ENCODE measurements at places on chromosomes 5 and 9.

DNA sequence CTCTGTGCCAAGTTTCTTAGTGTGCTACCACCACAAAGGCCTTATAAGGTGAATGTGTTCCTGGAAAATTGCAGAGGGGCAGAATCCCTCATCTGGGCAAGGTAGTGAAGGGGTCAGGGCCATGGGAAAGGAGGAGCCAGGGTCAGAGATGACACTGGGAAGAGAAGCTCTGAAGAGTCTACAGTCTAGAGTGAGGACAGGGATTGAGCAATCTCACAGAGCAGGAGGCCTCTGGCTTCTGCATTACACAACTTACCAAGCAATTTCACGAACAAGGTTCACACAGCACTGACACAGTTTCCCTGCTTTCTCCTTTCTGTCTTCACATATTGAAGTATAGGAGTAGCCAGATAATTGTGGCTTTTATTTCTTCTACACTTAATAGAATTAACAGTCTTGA lies 24.5 kb upstream of the IDNK start:
- peak; percentile 74 for DNase-seq

DNA sequence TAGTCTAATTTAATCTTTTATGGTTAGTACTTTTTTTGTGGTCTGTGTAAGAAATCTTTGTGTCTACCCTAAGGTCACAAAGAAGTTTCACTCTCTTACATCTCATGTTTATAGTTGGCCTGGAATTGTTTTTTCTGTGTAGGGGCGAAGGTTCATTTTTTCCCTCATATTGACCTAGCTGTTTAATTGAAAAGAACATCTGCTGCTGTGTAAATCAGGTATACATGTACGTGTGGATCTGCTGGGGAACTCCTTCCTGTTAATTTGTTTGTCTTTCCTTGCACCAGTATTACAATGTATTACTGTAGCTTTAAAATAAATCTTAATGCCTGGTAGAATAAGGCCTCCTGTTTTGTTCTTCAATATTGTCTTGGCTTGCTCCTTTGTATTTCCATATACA lies 37.8 kb downstream of the EXOSC2 start:
- DNase-seq: no peak

DNA sequence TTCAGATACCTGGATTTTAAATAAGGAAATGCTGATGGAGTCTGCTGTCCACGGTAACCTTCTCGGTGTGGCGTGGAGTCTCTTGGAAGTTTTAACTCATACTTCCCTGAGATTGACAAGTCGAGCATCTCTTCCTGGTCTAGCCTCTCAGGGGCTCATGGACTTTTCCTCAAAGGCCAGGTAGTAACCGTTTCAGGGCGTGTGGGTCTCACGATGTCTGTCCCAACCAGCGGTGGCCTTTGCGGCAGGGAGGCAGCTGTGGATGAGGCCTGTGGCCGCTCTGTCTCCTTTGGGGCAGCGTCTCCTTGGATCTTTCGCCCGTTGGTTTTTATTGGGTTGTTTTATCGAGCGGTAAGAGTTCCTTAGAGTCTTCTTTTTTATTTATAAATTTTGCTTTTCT lies 32.8 kb downstream of the CEP72 start:
- DNase-seq: no peak

GRCh38 chr9:97808972-97809371 lies 44.1 kb upstream of the FOXE1 start:
- DNase-seq: no peak

DNA sequence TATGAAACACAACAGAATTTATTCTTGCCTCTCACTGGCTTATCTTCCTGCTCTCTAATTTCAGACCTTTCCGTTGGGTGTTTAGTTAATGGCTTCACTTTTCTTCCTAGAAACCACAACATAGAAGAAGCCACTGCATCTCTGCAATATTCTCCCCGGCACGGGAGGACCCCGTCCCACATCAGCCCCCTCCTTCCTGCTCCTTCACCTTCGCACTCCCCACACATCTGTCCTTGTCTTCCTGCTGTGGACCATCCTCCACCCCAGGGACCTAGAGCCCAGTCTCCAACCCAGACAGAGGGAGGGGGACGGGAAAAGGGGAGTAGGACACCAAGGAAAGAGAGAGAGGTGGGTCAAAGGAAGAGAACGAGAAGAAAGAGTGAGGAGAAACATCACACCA lies 1.4 kb downstream of the OR2V1 start:
- DNase-seq: no peak

- DNase-seq: peak; percentile 95
These were observed 156.3 kb upstream of the IER5L start for GRCh38 chr9:129334105-129334935.

- DNase-seq: no peak
These were observed 6.1 kb downstream of the FLT4 start for GRCh38 chr5:180643191-180643851.

- no peak for DNase-seq
These were observed 223.5 kb upstream of the TNC start for GRCh38 chr9:115341426-115341825.

GRCh38 chr5:170603578-170604565 lies 100.1 kb downstream of the KCNIP1 start:
- DNase-seq: no peak

- DNase-seq: peak; percentile 60
These were observed 22.0 kb upstream of the MAPK9 start for GRCh38 chr5:180313677-180314505.

GRCh38 chr5:157038568-157039187 lies 20.2 kb downstream of the HAVCR1 start:
- no peak for DNase-seq

DNA sequence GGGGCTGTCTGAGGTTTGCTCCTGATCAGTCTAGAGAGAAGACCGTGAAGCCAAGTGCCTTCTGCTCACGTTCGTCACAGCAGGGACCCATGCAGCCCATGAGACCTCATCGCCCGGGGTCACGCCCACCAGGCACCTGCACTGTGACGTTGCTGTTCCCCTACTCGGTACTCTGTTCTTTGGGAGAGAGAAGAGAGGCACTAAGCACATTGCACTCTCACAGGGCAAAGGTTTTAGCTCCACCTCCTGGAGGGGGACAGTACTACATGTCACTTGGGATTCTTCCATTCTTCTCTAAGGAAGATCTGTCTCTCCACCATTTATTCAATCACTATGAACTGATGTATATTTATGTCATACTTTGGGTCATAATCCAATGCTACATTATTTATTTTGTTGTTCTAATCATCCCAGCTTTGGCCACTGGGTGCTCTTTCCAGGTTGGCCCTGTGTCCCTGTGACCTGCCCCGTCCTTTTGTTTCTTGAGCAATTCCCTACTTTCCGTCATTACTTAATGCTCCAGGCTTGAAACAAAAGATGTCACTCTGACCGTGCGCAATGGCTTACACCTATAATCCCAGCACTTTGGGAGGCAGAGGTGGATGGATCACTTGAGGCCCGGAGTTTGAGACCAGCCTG lies 31.4 kb upstream of the BRD3 start:
- DNase-seq: peak; percentile 66

DNA sequence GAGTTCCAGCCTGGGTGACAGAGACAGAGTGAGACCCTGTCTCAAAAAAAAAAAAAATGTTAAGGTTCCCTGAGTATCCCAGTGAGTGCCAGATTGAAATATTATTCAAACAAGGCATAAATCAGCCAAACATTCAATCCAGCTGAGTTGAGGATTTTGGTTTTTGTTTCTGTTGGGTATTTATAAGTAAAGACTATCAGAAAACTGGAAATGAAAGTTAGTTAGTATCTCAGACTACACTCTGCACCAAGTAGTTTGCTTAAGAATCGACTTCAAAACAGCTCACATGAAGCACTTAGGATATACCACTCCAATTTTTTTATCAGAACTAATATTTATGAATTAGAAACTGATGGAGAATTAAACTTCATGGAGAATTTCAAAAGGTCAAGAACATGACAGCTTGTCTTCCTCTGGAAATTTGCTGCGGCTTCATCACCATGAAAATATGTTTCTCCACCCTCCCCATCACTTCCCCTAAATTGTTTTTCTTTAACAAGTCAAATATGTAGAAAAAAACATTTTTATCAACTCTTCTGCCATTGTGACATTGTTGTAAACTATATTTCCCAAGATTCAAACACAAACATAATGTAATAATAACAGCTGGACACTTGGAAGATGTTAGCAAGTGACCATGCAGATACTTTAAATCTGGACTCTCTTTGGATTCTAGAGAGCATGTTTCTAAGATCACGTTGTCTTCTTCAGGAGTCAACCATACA lies 110.0 kb upstream of the PTGER4 start:
- DNase-seq: peak; percentile 49

- DNase-seq: peak; percentile 95
These were observed 11.7 kb upstream of the DOLPP1 start for GRCh38 chr9:129068990-129069861.

GRCh38 chr5:44943647-44944046 lies 134.9 kb downstream of the MRPS30 start:
- peak; percentile 32 for DNase-seq

GRCh38 chr9:133558191-133559126 lies 24.0 kb downstream of the ADAMTSL2 start:
- DNase-seq: peak; percentile 93

DNA sequence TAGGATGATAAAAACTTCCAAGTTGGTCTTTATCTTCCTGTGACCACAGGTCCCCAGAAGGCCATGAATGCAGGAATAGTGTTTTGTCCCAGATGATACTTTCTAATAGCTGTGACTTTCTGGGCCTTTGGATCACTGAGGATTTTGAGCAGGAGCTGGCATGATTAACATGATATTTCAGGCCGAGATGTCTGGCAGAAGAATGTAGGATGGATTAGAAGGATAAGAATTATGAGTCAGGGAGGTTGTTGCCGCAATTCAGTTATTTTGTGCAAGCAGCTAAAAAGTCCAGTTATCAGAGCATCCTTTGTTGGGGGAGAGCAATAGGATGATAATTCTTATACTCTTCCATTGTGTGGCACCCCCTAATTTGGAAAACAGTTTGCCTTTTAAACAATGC lies 189.7 kb downstream of the PSAT1 start:
- no peak for DNase-seq

- no peak for DNase-seq
These were observed 27.9 kb downstream of the RFX3 start for GRCh38 chr9:3497857-3498256.

DNA sequence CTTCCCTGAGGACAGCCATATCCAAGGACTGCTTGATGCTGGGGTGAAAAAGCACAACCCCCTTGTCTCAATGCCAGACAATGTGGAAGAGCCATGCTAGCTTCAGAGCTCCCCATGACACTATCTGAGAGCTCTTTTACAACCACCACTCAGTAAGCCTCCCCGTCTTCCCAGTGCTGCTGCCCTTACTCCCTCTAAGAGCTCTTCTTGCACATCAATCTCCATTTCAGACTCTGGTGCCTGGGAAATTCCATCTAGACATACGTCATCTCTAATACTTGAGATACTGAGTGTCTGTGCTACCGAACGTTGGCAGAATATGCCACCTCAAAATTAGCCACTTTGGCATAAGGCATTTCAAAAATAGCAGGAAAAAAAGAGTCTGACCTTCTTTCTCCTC lies 94.5 kb downstream of the EDIL3 start:
- no peak for DNase-seq

DNA sequence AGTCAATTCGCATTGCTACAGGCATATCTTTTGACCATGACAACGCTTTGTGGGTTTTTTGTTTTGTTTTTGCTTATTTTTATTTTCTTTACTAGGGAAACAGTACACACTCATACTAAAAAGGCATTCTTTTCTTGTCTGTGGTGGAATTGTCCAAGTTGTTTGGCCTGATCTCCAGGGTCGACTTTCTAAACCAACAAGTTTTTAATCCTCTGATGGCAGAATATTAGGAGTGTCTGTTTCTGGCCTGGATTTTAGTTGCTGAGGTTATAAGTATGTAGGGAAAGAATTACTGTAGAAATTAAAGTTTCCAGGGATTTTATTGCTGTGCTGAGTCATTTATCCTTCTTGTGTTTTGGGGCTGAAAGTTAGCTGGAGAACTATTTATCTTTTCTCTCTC lies 218.5 kb downstream of the TAF11L14 start:
- no peak for DNase-seq
